ENCODE measurements at places on chromosomes 6 and 20.

- DNase-seq = no peak
These were observed 280.5 kb upstream of the OPRM1 start for GRCh38 chr6:153758516-153758915.

DNA sequence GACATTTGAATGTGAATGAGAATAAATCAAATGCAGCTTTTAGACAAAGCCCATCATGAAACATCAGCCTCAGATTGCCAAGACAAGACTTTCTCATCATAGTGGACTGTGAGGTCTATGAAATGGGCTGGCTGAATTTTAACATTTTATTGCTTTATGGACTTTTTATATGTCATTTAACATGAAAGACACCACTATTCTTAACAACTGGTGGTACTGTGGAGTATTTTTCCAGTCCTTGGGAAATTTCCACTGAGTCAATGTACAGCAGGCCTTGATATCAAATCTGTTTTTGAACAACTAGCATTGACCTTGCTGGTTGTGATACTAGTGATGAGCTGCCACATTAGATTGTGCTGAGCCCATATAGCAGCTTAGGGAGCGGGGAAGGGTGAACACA, 326.6 kb upstream of the CITED2 start:
- no peak for DNase-seq

DNA sequence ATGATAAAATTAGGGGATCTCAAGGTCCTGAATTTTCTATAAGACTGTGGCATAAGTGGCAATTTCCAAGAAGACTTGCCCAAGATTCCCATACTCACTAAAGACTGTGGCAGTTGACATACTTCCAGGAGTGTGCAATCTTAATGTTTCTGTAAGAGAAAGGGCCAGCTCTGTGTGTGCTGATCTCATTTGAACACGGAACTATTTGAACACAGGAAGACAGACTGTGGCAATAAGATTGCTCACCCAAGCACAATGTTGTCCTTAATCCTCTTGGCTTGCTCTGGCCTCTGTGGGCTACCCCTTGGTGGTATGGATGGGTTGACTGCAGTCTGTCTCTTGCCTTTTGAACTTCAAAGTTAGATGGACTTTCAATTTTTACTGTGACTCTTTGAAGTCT, 151.4 kb downstream of the PHF3 start:
- DNase-seq = no peak

- DNase-seq = no peak
These were observed 2.6 kb upstream of the LIN28B start for GRCh38 chr6:104954190-104954797.

- no peak for DNase-seq
These were observed 901.7 kb upstream of the CITED2 start for GRCh38 chr6:140276133-140276532.

- peak; percentile 89 for DNase-seq
These were observed 23.9 kb downstream of the MAP7 start for GRCh38 chr6:136526196-136526930.

- no peak for DNase-seq
These were observed 463.7 kb downstream of the EPM2A start for GRCh38 chr6:145271577-145271976.

DNA sequence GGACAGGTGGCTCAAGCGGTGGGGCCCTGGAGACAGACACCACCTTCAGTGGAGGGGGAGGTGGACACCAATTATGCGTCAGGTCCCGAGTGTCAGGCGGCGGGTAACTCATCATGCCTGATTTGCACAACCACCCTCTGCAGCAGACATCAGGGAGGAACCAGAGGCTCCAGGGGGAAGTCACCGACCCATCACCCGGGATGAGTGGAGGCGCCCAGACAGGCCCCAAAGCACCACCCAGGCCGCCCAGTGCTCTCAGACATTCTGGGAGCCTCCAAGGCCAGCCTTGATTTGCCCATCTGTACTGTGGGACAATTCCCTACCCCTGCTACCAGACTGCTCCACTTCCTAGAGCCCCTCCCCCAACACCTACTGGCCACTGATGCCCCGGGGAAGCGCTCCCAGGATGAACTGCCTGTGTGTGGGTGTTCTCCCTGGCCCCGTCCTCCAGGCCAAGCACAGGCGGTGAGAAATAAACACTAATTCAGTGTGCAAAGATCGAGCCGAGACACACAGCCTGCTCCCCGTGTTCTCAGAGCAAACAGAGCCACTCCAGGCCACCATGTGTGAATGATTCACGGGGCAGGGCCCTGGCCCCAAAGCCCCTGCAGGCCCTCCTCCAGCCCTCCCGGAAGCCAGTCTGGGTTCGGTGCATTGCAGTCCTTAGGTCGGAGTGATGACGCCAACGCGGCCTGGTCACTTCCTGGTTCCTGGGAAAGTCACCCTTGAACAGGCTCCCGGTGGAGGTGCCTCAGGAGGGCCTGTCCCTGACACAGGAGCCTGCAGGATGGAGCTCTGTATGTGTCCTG, 107.2 kb downstream of the ASXL1 start:
- no peak for DNase-seq

DNA sequence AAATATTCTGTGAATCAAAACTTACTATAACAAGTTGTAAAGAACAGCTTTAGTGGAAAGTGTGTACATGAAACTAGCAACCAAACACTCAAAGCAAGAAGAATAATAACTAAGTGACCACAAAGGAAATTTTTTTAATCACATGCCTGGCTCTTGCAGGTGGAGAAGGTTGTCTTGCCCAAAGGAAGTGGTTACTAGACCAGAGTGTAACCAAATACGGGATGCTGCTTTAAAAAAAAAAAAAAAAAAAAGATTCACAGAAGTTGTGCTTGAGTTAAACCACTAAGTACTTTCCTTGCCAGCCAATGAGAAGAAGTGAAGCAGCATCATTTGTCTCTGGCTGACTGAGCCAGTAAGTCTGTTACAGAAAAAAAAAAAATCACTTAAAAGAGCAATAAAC, 19.1 kb upstream of the HLA-DQB1 start:
- DNase-seq = no peak

DNA sequence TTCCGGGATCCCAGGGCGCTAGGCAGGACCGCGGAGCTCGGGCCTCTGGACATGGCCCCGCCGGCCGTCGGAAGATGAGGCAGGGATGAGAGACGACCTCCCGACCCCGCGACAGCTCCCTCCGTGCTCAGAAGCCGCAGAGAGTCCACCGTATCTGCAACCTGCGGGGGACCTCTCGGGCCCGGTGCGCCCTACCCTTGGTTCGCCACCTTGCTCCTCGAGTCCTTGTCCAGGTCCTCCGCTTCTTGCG, 301 bp downstream of the PPP1R3D start:
- DNase-seq = no peak

DNA sequence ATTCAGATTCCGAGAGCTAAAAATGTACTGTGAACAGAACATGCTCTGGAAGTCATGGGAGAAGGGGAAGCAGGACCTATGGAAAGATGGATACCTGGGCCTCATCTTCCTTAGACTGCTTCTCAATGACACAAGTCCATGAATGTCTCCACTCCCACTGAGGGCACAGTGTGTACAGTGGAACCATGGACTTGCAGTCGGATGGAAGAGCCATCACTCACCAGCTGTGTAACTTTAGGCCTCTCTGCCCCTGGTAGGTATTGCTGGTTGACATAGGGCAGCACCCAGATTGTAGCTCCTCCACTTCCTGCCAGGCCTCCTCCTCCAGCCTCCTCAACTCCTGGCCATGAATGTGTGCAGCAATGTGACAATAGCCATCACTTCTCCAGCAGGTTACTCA, 52.5 kb downstream of the MAFB start:
- no peak for DNase-seq

DNA sequence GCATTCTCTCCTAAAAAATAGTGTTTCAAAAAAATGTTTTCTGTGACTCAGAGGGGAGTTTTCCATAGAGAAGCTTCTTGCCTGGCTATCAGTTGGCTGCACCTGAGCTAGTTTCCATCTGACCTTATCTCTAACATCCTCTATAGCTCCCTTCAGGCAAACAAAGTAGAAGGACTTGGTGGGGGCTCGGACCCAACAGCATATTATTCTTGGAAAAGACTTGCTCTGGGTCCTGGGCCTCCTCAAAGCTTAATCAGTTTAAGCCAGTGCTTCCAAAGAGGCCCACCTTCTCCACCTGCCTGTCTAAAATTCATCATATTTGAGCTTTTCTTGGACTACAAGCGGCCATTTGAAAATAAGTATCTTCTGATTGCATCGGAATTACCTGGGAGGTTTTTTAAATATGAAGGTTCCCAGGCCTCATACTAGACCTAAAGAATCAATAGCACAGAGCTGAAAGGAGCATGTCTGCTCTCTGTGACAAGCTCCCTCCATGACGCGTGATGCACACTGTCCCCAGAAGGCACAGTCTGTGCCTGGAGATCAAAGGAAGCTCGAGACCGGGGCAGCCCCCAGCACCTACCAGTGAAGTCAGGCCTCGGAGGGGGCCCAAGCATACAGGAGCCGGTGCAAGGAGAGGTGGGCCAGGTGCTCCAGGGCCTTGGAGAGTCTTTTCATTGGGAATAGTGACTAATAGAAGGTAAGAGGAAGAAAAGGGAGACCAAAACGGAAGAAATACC, 80.6 kb upstream of the HIVEP1 start:
- DNase-seq = no peak

- DNase-seq = no peak
These were observed 110.5 kb downstream of the NOL4L start for GRCh38 chr20:32474717-32474966.

DNA sequence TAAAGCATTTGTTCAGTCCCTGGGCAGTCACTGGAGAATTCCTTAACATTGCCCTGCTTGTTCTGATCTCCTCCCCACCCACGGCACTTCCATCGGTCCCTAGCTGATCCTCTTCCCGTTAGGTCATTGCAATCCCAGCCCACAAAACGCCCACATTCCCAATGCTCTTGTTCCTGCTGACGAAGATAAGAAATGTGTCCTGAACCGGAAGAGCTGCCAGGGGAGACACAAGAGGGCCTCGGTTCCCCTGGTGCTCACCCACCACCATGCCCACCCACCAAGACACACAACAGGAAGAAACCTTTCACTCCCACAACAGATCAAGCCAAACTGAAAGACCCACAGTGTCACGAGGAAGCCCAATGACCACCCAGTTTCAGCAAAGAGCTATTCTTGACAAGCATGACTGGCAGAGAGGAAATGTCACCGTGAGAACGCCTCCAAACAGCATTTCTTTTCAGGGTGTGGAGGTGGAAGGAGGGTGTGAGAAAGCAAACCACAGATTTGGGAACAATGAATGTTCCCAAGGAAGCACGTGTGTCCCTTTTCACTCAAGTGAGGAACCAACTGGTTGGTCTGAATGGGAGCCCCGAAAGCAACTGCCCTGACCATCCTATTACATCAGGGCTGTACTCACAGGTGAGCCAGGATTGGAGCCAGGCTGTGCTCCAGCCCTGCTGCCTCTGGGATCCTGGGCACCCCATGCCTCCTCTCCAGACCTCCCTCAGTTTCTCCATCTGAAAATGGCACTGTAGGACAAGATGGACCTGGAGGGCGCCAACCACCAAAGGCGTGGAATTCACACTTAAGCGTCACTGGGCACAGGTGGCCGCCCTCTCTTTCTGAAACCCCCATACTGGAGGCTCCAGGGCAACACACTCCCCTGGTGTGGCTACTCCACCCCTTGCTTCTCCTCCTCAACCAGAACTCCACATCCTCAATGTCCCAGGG, 97.5 kb downstream of the ZMYND8 start:
- DNase-seq = no peak

- DNase-seq = no peak
These were observed 19.0 kb downstream of the VAPB start for GRCh38 chr20:58407966-58408557.

GRCh38 chr6:118768904-118769325, 117.5 kb upstream of the CEP85L start:
- peak; percentile 79 for DNase-seq

Measured in Kasumi-1 (cell line).